Activated CD4-positive, alpha-beta memory T cell treated with anti-CD3 and anti-CD28 coated beads, Interleukin-2, amount 10 ng/mL, durations not matched to agents 7 days and 5 days (primary cell): ENCODE measurements at places on chromosomes 12 and 14.

DNA sequence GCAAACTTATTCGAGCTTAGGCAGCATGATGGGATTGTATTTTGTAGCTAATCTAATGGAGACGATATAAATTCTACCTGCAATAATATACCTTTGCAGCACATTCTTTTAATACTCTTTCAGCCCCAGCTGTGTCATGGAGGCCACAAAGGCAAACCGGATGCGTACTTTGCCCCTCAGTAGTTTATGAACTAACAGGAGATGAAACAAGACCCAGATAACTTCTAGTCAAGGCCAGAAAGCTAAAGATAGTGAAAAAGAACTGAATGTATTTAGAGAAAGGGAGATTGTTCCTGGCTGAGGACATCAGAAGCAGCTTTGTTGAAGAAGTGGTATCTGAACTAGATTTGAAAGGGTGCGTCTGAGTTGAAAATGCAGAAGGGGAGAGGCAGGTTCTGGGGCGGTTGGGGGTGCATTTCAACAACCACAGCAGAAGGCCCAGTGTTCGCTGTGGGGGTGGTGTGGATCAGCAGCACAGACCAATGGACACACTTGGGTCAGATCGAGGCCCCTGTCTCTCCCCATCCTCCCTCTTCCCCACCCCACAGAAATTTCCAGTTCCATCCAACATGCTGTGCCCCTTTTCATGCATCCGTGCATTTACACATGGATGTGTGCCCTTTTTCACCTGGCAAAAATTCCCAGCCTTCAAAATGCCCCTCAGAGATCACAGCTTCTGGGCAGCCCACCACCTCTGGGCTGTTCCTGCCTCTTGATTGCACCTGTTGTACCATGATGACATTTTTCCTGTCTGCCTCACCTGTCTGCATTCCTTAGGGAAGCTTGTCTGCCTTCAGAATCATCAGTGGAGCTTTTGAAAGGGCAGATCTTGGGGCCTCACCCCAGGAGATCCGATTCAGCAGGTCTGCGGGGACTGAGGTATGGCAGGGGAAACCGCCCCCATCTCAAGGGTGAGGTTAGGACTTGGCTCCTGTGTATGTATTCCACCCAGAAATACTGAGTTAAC is 2.2 kb downstream of the ZNF839 start:
- no peaks in the 10 kb centered on the region for H3K27me3 ChIP-seq
- no peak for DNase-seq
- H3K36me3 ChIP-seq, result peaks cover 2% of the 10 kb centered on the region
- H3K4me1 ChIP-seq, result peaks cover 46% of the 10 kb centered on the region
- H3K4me3 ChIP-seq, result no peak overlapping the region

DNA sequence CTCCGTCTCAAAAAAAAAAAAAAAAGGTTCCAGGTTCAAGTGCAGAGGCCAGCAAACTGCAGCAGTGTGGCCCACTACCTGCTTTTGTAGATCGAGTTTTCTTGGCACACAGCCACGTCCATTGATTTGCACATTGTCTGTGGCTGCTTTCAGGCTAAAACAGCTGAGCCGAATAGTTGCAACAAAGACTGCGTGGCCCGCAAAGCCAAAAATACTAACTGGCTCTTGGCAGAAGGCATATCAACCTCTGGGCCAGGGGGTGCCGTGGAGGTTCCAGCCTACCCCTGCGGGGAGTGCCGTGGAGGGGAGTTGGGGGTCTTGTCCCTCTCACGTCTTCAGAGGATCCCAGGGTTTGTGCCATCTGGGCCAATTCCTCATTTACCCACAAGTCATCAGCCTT is 170.1 kb downstream of the ADGRD1 start:
- H3K4me3 ChIP-seq, result no peak overlapping the region
- peak; percentile 3 for DNase-seq
- no peaks in the 10 kb centered on the region for H3K27me3 ChIP-seq

DNA sequence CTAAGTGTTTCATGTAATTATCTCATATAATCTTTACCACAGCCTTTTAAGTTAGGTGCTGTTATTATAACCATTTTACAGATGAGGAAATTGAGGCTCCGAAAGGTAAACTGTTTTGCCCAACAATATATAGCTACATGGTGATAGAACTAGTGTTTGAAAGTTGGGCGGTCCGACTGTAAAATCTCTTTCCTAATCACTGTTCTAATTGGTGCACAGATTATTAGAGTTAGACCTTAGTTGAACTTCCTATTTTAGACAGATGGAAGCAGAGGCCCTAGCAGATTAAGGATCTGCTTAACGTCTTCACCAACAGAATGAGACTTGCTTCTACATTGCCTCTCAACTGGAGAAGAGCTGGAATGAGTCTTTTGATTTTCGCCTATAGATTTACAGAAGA is 30.0 kb upstream of the DUSP6 start:
- no peak overlapping the region for H3K27ac ChIP-seq
- H3K36me3 ChIP-seq, result peaks cover 7% of the 10 kb centered on the region
- no peak for DNase-seq

DNA sequence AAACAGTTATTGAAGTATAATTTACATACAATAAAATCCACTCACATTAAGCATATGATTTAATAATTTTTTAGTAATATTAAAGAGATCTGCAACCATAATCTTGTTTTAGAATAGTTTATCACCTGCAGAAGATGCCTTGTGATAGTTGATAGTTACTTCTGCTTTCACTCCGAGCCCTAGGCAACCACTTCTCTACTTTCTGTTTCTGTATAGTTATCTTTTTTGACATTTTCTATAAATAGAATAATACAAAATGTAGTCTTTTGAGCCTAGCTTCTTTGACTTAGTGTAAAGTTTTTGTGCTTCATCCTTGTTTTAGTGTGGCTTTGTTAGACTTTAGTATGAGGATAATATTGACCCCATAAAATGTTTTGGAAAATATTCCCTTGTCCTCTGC is 111.0 kb downstream of the MNAT1 start:
- no peak overlapping the region for H3K4me3 ChIP-seq
- H3K4me1 ChIP-seq, result peaks cover 1% of the 10 kb centered on the region
- H3K36me3 ChIP-seq, result peaks cover 17% of the 10 kb centered on the region
- no peak for DNase-seq
- no peaks in the 10 kb centered on the region for H3K27me3 ChIP-seq

- DNase-seq, result no peak
- no peak overlapping the region for H3K4me3 ChIP-seq
- H3K27me3 ChIP-seq, result no peaks in the 10 kb centered on the region
- no peak overlapping the region for H3K27ac ChIP-seq
Measured at GRCh38 chr12:89421092-89421835, 69.0 kb upstream of the DUSP6 start.

- H3K4me3 ChIP-seq, result no peak overlapping the region
- H3K27me3 ChIP-seq, result no peaks in the 10 kb centered on the region
- peaks cover 38% of the 10 kb centered on the region for H3K4me1 ChIP-seq
- H3K27ac ChIP-seq, result no peak overlapping the region
- no peak for DNase-seq
- H3K36me3 ChIP-seq, result peaks cover 31% of the 10 kb centered on the region
Measured at GRCh38 chr12:53391724-53392123, 11.7 kb downstream of the SP1 start.

- H3K4me1 ChIP-seq, result peaks cover 45% of the 10 kb centered on the region
- no peak for DNase-seq
- no peaks in the 10 kb centered on the region for H3K27me3 ChIP-seq
- peak overlapping the region; percentile 10 for H3K4me3 ChIP-seq
- H3K36me3 ChIP-seq, result peaks cover 31% of the 10 kb centered on the region
- peak overlapping the region; percentile 16 for H3K27ac ChIP-seq
Measured at GRCh38 chr12:71655495-71655894, 8.2 kb downstream of the ZFC3H1 start.

- H3K4me3 ChIP-seq, result no peak overlapping the region
- no peaks in the 10 kb centered on the region for H3K36me3 ChIP-seq
- no peaks in the 10 kb centered on the region for H3K27me3 ChIP-seq
- no peak overlapping the region for H3K27ac ChIP-seq
Measured at GRCh38 chr12:80277732-80278131, 166.3 kb upstream of the PTPRQ start.
